ENCODE measurements at places on chromosomes 5 and 9.

GRCh38 chr9:136004712-136005111 is 43.5 kb upstream of the UBAC1 start:
- no peak for DNase-seq

GRCh38 chr5:169893571-169893970 is 86.7 kb downstream of the INSYN2B start:
- DNase-seq: no peak

GRCh38 chr9:110427497-110428104 is 89.9 kb upstream of the TXNDC8 start:
- DNase-seq: no peak

DNA sequence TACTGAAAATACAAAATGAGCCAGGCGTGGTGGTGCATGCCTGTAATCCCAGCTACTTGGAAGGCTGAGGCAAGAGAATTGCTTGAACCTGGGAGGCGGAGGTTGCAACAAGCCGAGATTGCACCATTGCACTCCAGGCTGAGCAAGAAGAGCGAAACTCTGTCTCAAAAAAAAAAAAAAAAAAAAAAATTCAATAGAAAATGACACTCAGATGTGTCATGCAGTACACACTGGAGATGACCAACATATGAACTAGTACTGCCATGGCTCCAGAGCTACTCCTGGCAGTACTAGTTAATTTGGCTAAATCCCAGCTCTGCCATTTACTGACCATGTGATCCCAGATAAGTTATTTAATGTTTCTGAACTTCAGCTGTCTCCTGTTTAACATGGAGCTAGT is 7.3 kb downstream of the ATOX1 start:
- no peak for DNase-seq

DNA sequence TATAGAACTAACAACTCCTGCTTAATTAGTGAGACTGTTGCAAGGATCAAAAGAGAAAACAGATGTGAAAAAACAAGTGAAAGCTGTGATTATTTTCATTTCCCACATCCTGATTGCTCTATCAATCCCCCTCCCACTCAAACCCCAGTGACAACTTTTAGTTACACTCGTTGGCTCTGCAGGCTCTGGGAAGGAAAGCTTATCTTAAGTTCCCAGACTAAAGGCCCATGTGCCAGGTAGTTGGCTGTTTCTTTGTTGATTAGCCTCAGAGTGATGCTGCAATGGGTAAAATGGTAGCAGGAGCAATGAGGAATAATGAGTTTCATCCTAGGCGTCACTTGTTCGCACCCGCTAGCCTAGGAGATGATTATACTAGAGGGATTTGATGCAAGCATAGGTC is 133.3 kb upstream of the IFNE start:
- DNase-seq: no peak

DNA sequence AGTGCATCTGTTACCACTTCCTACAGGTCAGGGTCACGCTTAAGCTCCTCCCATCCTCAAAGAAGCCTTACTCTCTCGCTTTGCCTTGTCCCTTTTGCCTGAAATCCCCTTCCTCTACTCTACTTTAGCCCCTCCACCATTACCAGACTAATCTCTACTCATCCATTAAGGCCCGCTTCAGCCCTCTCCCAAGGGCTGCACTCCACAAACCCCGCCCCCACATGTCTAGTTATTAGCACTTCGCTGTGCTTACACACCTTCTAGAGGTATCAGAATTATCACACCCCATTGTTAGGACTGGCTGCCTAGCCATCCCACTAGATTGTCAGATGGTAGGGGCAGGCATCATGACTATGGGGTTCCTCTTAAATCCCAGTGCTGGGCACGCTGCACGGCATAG is 565.7 kb upstream of the WWC1 start:
- DNase-seq: no peak

DNA sequence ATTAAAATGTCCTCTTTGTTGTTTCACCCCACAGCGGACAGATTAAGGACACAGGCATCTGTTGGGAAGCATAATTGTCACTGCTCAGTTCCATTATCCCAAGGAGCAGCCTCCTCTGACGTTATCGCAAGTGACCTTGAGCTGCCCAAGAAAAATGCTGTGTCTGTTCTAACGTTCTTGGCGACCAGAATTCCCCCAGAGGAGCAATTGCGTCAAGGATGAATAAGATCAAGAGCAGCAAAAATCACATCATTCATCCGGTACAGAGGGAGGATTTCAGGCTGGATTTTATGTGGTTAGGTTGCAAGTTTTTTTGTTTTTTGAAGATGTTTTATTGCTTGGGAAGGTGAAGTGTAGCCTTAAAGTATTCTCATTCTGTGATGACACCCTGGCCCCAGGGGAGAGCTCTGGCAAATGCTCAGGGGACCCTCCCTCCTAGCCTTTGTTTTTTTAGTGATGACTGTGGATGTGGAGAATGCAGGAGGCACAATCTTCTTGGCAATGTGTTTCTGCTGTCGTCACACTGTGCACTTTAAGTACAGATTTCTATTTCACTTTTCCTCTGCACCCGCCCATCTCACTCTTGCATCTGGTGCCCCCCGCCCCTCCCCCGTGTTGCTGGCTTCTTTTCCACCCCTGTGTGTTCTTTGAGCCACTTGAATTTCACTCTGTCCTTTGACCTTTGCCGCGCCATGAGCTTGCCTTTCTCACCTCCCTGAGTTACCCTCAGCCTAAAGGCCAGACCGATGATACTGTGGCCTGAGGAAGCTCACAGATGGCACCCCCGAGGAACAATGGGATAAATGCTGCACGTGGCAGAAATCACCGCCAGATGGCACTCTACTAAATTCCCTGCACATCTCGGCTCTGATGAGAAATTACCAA is 308.5 kb downstream of the RAB3C start:
- peak; percentile 32 for DNase-seq

GRCh38 chr5:129377504-129377903 is 82.6 kb upstream of the ADAMTS19 start:
- DNase-seq: no peak

DNA sequence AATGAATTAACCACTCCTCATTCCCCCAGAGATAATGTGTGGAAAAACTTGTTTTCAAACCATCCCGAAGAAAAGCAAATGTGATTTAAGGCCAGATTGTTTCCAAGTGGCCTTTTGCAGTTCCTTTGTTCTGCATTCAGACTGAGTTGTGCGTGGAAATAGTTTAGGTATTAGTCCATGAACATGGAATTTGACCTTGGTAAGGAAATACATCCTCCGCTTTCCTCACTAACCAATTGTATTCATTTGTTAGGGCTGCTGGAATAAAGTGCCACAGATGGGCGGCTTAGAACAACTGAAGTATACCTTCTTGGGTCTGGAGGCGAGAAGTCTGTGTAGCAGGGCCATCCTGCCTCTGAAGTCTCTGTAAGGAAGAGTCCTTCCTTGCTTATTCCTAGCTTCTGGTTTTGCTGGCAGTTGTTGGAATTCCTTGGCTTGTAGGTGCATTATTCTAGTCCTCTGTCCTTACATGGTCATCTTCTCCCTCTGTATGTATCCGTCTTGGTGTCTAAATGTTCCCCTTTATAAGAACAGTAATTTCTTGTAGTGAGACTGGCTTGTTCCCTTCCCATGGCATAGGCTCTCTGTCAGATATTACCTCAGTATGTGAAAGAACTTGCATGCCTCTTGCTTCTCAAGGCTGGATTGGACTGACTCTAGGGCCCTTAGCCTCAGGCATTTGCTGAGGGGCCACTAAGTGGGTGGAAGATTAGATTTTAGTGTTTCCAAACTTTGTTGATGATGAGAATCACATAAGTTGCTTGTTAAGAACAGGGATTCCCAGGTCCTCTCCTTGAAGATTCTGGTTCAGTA is 53.9 kb downstream of the RAI14 start:
- no peak for DNase-seq

- no peak for DNase-seq
These were observed 889.1 kb upstream of the CTNND2 start for GRCh38 chr5:12793373-12793772.

DNA sequence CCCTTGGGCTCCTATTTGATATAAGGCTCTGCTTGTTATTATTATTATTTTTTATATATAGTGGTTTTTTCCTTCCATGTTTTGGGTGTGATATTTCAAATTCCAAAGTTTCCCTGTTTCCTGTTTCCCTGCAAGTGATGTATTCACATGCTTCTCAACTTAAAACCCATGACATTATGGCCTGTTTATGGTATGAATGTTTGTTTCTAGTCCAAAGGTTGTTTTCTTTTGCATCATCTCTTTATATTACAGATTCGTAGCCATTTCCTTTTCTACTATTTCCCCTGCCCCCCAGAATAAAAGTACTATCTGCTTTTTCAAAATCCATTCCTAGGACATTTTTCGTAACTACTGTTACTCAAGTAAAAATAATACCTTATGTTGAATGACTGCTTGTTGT is 7.5 kb downstream of the SEMA6A start:
- no peak for DNase-seq

GRCh38 chr5:67880876-67881275 is 334.7 kb upstream of the PIK3R1 start:
- DNase-seq: no peak

DNA sequence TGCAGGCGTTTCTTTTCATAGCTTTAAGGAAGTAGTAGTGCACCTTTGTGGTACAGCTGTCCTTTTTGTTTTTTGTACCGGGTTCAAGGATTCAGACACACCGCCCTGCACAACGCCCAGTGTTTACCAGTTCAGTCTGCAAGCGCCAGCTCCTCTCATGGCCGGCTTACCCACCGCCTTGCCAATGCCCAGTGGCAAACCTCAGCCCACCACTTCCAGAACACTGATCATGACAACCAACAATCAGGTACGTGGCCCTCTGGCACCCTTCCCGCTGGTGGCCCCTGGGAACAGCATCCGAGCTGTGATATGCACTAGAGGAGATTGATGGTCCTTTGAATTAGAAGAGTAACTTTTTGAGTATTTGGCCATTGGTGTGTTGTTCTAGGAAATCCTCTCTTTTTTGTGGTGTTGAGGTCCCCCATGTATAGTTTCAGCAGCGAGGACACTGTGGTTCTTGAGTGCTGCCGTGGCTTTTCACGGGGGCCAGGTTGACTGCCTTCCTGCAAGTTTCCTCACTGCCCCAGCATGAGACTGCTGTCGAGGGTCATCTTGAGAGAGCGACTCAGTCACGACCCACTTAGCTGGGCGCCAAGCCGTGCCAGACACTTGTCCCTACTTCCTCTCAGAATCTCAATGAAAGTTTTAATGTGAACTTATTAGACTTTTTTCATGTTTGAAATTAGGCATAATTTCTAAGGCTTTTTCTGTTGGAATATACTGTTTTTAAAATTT is 37.9 kb downstream of the TENT4A start:
- DNase-seq: no peak

GRCh38 chr5:113081881-113082546 is 105.4 kb downstream of the DCP2 start:
- no peak for DNase-seq

- no peak for DNase-seq
These were observed 914.9 kb downstream of the EFNA5 start for GRCh38 chr5:106755789-106756188.

- no peak for DNase-seq
These were observed 84.3 kb upstream of the ACTBL2 start for GRCh38 chr5:57566914-57567313.

GRCh38 chr9:76913467-76913866 is 7.6 kb upstream of the PRUNE2 start:
- no peak for DNase-seq

DNA sequence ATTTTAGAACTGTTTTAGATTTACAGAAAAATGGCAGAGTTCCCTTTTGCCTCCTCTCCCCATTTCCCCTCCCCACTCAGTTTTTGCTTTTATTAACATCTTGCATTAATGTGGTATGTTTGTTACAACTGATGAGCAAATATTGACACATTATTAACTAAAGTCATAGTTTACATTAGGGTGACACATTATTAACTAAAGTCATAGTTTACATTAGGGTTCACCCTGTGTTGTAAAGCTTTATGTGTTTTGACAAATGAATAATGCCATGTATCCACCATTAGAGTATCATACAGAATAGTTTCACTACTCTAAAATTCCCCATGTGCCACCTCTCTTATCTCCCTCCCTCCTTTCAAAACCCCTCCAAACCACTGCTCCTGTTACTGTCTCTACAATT is 262.5 kb downstream of the NPR3 start:
- DNase-seq: no peak

- no peak for DNase-seq
These were observed 174.8 kb upstream of the TNC start for GRCh38 chr9:115292584-115293279.

GRCh38 chr5:107324809-107325208 is 345.9 kb downstream of the EFNA5 start:
- no peak for DNase-seq

- DNase-seq: no peak
These were observed 46.1 kb upstream of the PCA3 start for GRCh38 chr9:76718166-76718565.

DNA sequence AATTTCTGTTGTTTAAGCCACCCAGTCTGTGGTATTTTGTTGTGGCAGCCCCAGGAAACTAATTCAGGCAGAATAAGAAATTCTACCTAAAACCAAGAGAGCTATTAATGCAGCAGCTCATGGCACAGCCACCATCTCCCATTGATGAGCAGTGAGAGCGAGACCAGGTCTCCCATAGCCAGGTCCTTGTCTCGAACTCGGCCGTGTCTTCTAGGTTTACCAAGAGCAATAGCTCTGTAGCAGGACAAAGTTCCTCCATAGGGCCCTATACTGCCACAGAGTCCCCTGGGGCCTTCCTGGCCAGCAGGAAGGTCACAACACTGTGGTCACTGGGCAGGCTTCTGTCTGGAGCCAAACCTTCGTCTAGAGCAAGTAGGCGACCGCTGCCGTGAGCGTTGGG is 34.5 kb upstream of the TJP2 start:
- no peak for DNase-seq

- DNase-seq: no peak
These were observed 170.3 kb downstream of the PJA2 start for GRCh38 chr5:109239456-109239855.

- no peak for DNase-seq
These were observed 309.3 kb upstream of the SEMA6A start for GRCh38 chr5:116883875-116884274.

- DNase-seq: no peak
These were observed 40.4 kb downstream of the BASP1 start for GRCh38 chr5:17257705-17258273.

DNA sequence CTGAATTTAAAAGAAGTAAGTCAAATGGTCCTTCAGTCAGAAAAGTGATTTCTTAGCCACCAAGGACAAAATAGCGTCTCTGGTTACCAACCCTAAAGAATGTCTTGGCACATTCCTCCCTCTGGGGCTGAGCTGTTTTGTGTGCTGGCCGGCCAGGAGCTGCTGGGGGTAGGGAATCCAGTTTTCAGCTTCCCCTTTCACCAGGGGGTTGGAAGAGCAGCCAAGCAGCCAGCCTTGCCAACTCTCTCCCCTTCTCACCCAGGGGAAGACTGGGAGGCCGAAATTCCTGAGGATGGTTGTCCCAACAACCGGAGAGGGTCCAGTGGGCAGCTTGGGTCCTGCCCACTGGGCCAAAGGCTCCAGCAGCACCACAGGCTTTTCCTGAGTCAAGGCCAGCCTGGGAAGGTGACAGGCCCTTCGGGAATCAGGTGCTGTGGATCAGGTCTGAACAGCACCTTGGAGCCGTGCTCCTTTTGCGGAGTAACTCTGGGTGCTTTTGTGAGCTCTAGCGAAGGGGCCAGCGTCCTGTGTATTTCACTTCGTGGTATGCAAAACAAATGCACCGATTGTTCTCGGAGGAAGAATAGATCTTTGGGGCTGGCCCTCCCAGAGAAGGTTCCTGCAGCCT is 4.2 kb downstream of the WWC1 start:
- DNase-seq: no peak
